Chondrocyte (in vitro differentiated cells): ENCODE measurements at places on chromosomes 6 and 20.

- DNase-seq: no peak
These were observed 881.8 kb upstream of the CITED2 start for GRCh38 chr6:140256248-140256647.

DNA sequence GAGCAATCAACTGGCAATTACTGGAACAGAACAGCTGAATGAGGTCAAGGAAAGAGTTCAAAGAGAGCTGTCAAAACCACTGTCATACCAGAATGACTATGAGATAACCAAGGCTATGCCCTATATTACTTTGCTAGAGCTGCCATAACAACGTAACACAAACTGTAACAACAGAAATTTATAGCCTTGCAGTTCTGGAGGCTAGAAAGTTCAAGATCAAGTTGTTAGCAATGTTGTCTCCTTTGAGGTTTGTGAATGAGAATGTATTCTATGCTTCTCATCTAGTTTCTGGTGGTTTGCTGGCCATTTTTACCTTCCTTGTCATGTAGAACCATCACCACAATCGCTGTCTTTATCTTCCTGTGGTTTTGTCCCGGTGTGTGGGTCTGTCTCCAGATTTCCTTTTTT is 1323.0 kb upstream of the GJE1 start:
- no peak for DNase-seq

DNA sequence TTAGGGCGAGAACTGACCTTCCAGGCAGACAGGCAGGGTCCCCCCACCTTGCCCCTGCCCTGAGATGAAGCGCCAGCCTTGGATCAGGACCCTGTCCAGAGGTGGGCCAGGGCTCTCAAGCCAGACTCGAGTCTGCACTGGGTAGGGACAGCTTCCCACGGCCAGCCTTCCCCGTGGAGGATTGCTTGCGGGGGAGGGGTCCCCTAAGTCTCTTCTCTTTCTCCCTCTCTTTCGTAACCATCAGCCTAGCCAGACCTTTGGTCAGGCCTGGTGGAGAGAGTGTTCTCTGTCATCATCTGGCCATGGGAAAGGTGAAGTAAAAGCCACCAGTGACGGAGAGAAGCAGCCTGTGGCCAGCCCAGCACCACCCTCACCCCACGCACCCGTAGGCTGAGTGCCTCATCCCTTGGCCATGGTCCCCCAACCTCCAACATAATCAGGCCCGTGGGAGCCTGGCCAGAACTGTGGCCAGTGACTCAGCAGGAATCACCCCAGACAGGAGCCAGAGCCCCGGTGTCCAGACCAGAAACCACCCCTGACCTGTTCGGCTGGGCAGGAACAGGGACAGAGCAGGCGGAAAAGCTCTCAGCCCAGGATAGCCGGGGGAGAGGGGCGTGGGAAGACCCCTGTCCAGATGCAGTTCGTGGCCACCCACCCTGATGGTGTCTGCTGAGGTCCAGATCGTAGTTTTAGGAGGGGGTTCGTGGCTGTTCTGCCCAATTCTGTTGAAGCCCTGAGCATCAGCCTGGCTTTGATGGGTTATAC is 47.1 kb downstream of the SNAI1 start:
- DNase-seq: no peak

DNA sequence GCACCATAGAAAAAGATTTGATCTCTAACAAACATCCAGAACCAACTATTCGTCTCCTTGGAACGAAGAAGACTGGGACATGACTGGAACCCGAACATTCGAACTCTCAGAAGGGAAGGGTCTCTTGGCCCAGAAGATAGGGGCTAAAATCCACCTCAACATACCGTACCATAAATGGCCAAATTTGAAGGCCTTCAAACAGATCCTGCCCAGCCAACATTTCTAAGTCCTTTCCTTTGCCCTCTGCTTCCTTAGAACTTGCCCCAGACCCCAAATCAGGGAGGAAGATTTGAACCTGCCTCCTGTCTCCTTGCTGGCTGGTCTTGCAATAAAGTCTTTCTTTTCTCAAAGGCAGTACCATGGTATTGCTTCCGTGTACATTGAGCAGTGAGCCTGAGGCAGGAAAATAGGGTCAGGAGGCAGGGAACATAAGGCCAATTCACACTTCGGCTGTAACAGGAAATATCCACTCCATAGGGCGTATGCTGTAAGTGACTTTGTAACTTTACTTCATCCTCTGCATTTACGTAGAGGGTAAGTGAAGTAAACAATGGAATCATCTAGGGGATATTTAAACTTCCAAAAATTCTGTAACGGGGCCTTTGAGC is 1.8 kb upstream of the PXDC1 start:
- no peak for DNase-seq

- no peak for DNase-seq
These were observed 17.8 kb upstream of the TAGAP start for GRCh38 chr6:159062564-159062945.

DNA sequence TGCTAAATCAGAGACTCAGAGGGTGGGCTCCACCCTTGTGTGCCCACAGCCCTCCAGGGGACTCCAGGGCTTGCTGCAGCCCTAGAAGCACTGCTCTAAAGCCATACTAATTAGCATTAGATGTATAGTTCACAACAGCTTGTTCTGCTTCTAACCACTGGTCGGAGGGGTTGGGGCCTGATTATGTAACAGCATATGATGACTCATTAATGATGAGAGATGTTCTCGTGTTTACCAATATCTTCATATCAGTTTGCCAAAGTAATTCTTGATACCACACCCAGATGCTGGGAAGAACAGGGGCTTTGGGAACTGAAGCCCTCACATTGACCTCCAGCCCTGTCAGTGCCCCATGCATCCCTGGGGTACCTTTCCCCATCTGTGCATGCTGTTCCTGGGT is 104.1 kb upstream of the FOXA2 start:
- no peak for DNase-seq

DNA sequence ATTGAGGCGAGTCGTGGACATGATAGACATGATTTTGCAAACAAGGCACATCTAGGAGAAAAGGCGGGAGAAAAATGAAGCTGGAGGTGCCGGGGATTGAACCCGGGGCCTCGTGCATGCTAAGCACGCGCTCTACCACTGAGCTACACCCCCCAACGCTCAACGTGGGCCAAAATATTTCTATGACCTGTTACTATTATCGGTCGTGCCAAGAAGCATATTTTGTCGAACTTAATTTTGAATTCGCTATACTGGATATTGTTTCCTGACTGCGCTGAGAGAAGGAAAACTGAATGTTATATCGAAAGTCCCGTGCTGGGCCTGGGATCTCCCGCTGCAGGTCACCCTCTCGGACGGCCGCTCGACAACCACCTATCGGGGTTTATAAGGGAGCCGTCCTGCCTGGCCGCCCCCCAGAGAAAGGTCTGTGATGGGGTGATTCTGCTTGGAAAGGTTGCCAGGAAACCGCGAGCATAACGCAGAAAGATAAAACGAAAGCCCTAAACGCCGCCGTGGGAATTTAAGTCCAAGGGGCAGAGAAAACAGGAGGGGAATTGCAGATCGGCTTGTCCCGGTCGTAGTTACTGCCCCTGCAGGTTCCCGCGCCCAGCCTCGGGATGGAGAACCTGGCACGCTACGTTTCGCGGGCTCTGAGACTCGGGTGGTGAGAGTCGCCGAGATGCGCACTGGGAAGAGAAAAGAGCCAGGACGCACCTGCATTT is 60.0 kb downstream of the TRIM27 start:
- no peak for DNase-seq

GRCh38 chr20:2871661-2872458 is 1.4 kb upstream of the PTPRA start:
- no peak for DNase-seq

DNA sequence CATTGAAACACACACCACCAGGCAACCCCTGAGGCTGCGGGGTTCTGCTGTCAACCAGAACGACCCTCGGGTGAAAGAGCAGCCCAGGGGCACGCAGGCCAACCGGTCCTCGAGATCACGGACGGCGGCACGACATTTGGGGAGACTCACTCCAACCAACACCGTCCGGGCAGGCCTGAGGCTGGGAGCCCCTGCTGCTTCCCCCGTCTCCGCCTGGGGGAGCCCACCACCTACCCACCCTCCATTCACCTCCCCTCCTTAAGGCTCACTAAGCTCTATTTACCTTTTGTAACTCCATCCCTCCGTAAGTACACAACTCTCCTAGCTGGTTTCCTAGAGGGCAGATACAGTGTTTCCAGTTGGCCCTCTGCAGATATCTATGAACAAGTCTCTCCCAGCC is 971.3 kb upstream of the DEFB115 start:
- no peak for DNase-seq

GRCh38 chr6:43768983-43769525 is 957 bp upstream of the VEGFA start:
- DNase-seq: no peak

- DNase-seq: no peak
These were observed 40.3 kb downstream of the STX11 start for GRCh38 chr6:144190593-144190992.
